ENCODE measurements at places on chromosomes 5 and 9. TPM values are rescaled to one million over a fixed set of nuclear protein-coding genes. Genes with fewer than 3 reads are reported as not detected.
A peak's percentile ranks its signal among the peaks of the same experiment; 100 is the strongest.

The SPATA31D4 gene
- total RNA-seq, result not detected

- H3K36me3 ChIP-seq, result no peaks in the 10 kb centered on the region
- no peak for DNase-seq
- no peak overlapping the region for H3K27ac ChIP-seq
- H3K27me3 ChIP-seq, result no peaks in the 10 kb centered on the region
- H3K4me3 ChIP-seq, result no peak overlapping the region
Measured at GRCh38 chr5:34415559-34416198, 240.4 kb upstream of the RAI14 start.

The DND1 gene
- total RNA-seq, result 1.2 TPM

- H3K36me3 ChIP-seq, result no peaks in the 10 kb centered on the region
- H3K4me1 ChIP-seq, result no peaks in the 10 kb centered on the region
- H3K27ac ChIP-seq, result no peak overlapping the region
- H3K4me3 ChIP-seq, result no peak overlapping the region
Measured at GRCh38 chr5:35338157-35338453, 107.8 kb upstream of the PRLR start.

DNA sequence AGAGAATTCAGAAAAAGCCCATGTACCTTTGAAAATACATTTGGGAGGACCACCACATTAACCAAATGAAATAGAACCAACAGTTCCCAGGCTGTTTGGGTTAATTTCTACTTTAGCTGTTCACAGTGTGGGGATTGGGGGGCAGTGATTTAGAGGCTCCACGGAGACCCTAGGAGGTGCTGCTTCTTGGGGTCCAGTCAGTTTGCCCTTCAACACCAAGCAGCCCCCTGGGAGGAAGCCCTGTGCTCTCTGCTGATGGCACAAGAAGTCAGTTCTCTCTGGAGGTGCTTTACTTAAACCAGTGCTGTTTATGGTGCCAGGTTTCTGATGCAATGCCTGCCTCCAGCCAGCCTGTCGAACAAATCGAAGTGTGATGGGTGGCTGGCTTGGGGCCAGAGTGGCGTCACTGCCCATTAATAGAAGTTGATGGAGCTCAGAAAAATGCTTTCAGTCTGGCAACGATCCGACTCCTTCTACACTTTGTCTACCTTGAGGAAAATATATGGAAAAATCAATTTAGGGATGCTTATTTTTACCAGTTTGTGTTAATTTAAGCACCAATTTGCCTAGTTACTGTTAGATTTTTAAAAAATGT, 134.0 kb downstream of the SNX18 start:
- H3K27ac ChIP-seq, result no peak overlapping the region
- peaks cover 28% of the 10 kb centered on the region for H3K4me1 ChIP-seq
- no peaks in the 10 kb centered on the region for H3K27me3 ChIP-seq
- peak; percentile 75 for DNase-seq
- no peak overlapping the region for H3K4me3 ChIP-seq

DNA sequence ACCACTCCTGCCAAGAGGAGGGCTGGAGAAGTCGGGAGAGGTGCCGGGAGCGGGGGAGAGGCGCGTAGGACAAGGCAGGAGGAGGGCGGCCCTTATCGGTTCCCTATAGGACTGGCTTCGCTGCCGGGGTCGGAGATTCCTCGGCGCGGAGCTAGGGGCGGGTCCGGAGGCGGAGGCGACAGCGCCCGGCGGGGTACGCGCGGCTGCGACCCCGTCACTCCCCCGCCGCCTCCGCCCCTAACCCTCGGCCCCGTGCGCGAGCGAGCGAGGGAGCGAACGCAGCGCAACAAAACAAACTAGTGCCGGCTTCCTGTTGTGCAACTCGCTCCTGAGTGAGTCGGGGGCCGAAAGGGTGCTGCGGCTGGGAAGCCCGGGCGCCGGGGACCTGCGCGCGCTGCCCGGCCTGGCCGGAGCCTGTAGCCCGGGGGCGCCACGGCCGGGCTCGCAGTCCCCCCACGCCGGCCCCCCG, 2.0 kb downstream of the GLIS3 start:
- peaks cover 15% of the 10 kb centered on the region for H3K27me3 ChIP-seq
- no peaks in the 10 kb centered on the region for H3K36me3 ChIP-seq
- H3K27ac ChIP-seq, result peak overlapping the region; percentile 93
- peak; percentile 73 for DNase-seq

DNA sequence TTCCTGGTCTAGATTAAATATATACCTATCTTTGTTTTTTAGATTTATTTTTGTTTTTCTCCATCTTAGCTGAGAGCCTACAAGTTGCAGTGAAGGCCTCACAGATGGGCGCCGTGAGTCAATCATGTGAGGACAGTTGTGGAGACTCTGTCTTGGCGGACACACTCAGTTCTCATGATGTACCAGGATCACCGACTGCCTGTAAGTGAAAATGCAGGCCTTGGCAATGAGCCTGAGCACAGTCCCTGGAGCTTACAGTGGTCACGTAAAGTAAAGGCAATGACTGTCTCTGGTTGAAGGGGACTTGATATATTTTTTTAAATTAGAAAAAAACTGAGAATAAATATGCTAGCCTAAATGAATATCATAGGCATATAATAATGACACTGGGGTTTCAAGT, 271.9 kb downstream of the ARHGEF28 start:
- H3K4me1 ChIP-seq, result peaks cover 19% of the 10 kb centered on the region
- no peak overlapping the region for H3K4me3 ChIP-seq
- no peak overlapping the region for H3K27ac ChIP-seq
- peaks cover 34% of the 10 kb centered on the region for H3K36me3 ChIP-seq

The PPP2R2B gene
- 0.95 TPM for total RNA-seq

- peaks cover 18% of the 10 kb centered on the region for H3K4me1 ChIP-seq
- H3K27ac ChIP-seq, result no peak overlapping the region
- DNase-seq, result no peak
- no peaks in the 10 kb centered on the region for H3K27me3 ChIP-seq
Measured at GRCh38 chr5:16906255-16906654, 29.8 kb downstream of the MYO10 start.

- no peaks in the 10 kb centered on the region for H3K27me3 ChIP-seq
- no peak overlapping the region for H3K4me3 ChIP-seq
- DNase-seq, result no peak
- H3K36me3 ChIP-seq, result no peaks in the 10 kb centered on the region
- H3K4me1 ChIP-seq, result no peaks in the 10 kb centered on the region
Measured at GRCh38 chr9:3692606-3693005, 166.8 kb upstream of the RFX3 start.

GRCh38 chr9:127796225-127796813, 6.4 kb upstream of the FPGS start:
- peaks cover 19% of the 10 kb centered on the region for H3K36me3 ChIP-seq
- DNase-seq, result peak; percentile 64
- no peak overlapping the region for H3K4me3 ChIP-seq
- H3K4me1 ChIP-seq, result peaks cover 39% of the 10 kb centered on the region

DNA sequence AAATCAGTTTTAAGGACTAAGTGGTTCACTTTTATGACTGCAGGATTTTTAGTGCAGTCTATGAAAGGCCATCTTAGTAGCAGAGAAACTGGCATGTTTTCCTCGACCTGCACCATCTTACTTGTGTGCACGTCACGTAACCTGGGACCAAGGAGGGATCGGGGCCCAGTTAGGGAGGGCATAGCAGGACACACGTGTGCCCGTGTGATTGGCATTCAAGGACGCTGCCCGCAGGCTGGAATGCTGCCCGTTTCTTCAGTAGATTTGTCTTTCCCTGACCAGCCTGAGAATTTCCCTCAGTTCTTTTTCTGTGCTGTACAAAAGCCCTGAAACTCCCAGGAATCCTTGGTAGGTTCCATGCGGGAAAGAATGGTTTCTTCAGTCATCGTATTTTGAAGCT, 196.3 kb downstream of the TRIO start:
- H3K4me1 ChIP-seq, result peaks cover 18% of the 10 kb centered on the region
- no peaks in the 10 kb centered on the region for H3K27me3 ChIP-seq
- H3K27ac ChIP-seq, result no peak overlapping the region
- H3K36me3 ChIP-seq, result peaks cover 45% of the 10 kb centered on the region
- H3K4me3 ChIP-seq, result no peak overlapping the region

The ORM2 gene
- total RNA-seq, result 3.1 TPM

GRCh38 chr5:161924270-161924669, 76.3 kb downstream of the GABRA1 start:
- H3K36me3 ChIP-seq, result no peaks in the 10 kb centered on the region
- H3K4me1 ChIP-seq, result no peaks in the 10 kb centered on the region
- no peak overlapping the region for H3K27ac ChIP-seq
- no peak for DNase-seq

- no peak for DNase-seq
- no peaks in the 10 kb centered on the region for H3K27me3 ChIP-seq
- H3K4me1 ChIP-seq, result no peaks in the 10 kb centered on the region
- no peak overlapping the region for H3K4me3 ChIP-seq
- peaks cover 20% of the 10 kb centered on the region for H3K36me3 ChIP-seq
Measured at GRCh38 chr5:65695896-65696295, 26.0 kb downstream of the SGTB start.

The GARIN3 gene
- not detected for total RNA-seq

- H3K27ac ChIP-seq, result peak overlapping the region; percentile 72
- peaks cover 14% of the 10 kb centered on the region for H3K4me1 ChIP-seq
- no peak for DNase-seq
Measured at GRCh38 chr5:67537439-67538148, 341.0 kb upstream of the CD180 start.

GRCh38 chr5:173981185-173981761, 7.7 kb upstream of the C5orf47 start:
- peaks cover 9% of the 10 kb centered on the region for H3K27me3 ChIP-seq
- H3K4me1 ChIP-seq, result no peaks in the 10 kb centered on the region
- no peaks in the 10 kb centered on the region for H3K36me3 ChIP-seq
- DNase-seq, result no peak
- no peak overlapping the region for H3K27ac ChIP-seq
- H3K4me3 ChIP-seq, result no peak overlapping the region

DNA sequence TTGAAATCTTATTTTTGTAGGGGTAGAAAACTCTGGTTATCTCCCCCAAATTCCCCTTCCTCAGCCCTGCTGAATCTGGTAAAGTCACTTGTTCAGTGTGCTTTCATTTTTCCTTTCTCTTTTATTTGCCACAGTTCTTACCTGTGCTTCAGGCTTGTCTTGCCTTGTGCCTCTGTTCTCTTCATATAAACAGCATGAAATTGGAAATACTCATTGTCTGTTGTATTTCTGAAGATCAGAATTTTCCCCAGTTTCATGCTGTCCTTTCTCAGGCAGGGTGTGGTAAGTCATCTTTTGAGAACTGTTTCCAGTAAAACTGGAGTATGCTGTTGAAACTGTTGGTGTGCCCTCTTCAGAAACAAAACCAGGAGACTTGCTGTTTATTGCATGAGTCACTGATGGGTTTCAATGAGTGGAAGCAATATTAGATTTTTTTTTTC, 7.0 kb downstream of the PAM start:
- no peaks in the 10 kb centered on the region for H3K27me3 ChIP-seq
- peak overlapping the region; percentile 38 for H3K27ac ChIP-seq
- no peak for DNase-seq
- no peaks in the 10 kb centered on the region for H3K36me3 ChIP-seq
- peak overlapping the region; percentile 17 for H3K4me3 ChIP-seq

The TICAM2 gene
- 5.8 TPM for total RNA-seq

The RORB gene
- 3.4 TPM for total RNA-seq

GRCh38 chr5:59790376-59790775, 103.2 kb downstream of the PDE4D start:
- no peaks in the 10 kb centered on the region for H3K27me3 ChIP-seq
- no peak overlapping the region for H3K4me3 ChIP-seq
- no peak overlapping the region for H3K27ac ChIP-seq
- DNase-seq, result no peak
- no peaks in the 10 kb centered on the region for H3K4me1 ChIP-seq

DNA sequence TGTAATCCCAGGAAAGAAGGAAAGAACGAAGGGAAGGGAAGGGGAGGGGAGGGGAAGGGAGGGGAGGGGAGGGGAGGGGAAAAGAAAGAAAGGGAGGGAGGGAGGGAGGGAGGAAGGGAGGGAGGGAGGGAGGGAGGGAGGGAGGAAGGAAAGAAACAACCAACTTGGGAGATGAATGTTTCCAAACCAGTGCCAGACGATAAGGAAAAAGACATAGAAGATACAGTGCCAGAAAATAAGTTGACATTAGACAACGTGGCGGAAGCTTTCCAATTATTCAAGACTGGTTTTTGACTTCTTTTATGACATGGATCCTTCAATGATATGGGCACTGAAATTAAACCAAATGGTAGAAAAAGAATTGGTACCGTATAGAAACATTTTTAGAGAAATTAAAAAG, 181.2 kb upstream of the POU5F2 start:
- no peaks in the 10 kb centered on the region for H3K4me1 ChIP-seq
- no peak overlapping the region for H3K4me3 ChIP-seq
- no peak overlapping the region for H3K27ac ChIP-seq
- no peak for DNase-seq
- H3K27me3 ChIP-seq, result no peaks in the 10 kb centered on the region

DNA sequence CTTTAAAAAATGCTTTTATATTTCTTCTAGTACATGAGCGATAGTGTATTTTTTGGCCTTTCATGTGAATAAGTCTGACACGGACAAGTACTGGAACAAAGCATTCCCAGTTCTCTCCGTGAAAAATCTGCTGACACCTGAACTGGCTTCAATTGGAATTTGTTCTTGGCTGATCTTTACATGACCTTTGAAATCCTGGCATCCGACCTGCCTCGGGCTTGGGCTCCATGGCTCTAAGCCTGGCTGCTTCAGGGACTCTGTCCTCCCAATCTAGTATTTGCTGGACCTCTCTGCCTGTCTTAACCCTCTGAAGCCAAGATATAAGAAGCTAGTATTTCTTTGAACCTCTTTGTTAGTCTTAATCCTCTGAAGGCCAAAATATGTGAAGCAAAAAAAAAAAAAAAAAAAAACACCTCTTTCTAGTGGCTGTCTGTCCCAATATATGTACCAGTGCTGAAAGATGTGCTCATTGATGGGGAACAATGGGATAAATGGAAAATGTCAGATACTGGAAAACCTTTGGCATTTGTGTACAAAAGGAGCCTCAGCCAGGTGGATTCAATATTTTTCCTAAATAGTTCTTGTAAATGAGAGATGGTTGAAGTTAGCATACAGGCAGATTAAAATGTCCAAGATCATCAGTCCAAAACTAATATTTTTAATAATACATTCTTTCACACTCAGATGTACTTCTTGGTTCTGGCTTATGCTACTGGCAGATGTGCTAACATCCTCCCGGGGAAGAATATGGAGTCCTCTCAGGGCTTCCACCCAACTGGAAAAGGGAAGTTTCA, 470.6 kb downstream of the TUSC1 start:
- no peaks in the 10 kb centered on the region for H3K4me1 ChIP-seq
- no peak overlapping the region for H3K4me3 ChIP-seq
- no peaks in the 10 kb centered on the region for H3K36me3 ChIP-seq
- H3K27me3 ChIP-seq, result no peaks in the 10 kb centered on the region

- no peak overlapping the region for H3K27ac ChIP-seq
- H3K4me3 ChIP-seq, result no peak overlapping the region
- H3K36me3 ChIP-seq, result no peaks in the 10 kb centered on the region
- no peaks in the 10 kb centered on the region for H3K27me3 ChIP-seq
- H3K4me1 ChIP-seq, result no peaks in the 10 kb centered on the region
Measured at GRCh38 chr5:5751498-5751897, 329.0 kb downstream of the ICE1 start.

- peaks cover 98% of the 10 kb centered on the region for H3K36me3 ChIP-seq
- no peak overlapping the region for H3K27ac ChIP-seq
- no peaks in the 10 kb centered on the region for H3K4me1 ChIP-seq
- no peaks in the 10 kb centered on the region for H3K27me3 ChIP-seq
- H3K4me3 ChIP-seq, result no peak overlapping the region
- no peak for DNase-seq
Measured at GRCh38 chr9:120542701-120543490, 37.1 kb downstream of the CDK5RAP2 start.
